ENCODE measurements at places on chromosomes 16 and 17. TPM values are rescaled to one million over a fixed set of nuclear protein-coding genes. Genes with fewer than 3 reads are reported as not detected.

DNA sequence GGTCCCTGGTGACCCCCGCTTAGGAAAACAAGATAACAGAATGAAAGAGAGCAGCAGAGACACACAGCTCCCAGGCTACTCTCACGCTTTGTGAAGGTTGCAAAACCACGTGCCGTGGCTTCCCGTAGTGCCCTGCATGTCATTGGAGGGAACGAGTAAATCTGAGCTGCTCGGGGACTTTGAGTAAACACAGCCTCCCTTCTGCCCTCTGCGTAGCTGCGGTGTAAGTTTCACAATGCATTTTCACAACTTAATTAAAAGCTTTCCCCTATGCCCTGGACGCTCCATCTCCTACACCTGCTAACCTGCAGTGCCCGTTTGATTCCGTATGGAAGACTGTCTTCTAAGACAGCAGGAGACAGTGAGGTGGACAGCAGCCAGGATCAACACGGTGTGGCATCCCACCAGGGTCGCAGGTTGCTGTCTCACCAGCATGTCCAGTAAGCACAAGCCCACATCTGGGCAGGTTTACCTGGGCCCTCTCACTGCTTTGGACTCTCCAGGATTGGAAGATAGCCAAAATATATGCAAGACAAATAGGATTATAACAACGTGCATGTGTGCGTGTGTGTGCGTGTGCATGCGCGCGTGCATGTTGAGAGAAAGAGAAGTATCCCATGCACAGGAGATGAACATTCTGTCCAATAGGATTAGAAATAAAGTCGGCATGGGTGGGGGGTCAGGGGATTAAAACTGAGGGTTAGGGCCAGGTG, 116.4 kb upstream of the RCVRN start:
- peak; percentile 54 for DNase-seq

DNA sequence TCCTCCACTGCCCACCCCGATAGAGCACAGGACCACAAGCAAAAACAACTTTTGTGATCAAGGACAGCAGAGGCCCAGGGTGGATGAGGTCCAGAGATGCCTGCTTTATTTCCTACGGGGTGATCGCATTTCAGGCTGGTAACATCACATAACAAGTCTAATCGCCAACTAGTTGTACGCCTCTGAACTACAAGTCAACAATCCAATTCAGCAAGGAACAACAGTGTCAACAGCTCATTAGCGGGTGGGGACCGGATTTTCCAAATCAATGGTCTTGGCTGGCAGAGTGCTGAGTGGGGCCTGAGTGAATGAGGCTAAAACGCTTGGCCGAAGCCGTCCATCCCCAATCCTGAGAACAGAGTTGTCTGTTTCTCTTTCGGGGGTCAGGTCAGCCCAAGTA, 17.1 kb downstream of the MRM3 start:
- DNase-seq, result no peak

- DNase-seq, result no peak
Measured at GRCh38 chr17:76558198-76559095, 18.6 kb downstream of the PRCD start.

DNA sequence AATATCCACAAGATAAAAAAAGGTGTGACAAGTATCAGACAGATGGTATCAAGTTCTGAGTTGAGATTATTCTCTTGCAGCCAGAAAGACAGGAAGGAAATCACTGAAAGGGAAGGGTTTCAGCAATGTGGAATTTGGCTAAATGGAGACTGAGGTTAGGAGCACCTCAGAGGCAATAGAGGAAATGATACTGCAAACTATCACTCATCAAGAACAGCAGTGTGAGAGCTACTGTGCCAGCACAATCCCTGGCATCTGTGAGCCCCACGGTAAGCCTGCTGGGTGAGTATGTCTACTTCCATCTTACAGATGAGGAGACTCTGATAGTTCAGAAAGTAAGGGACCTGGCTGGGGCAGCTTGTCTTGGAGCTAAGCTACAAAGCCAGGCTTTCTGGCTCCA, 162.0 kb downstream of the SALL1 start:
- no peak for DNase-seq

DNA sequence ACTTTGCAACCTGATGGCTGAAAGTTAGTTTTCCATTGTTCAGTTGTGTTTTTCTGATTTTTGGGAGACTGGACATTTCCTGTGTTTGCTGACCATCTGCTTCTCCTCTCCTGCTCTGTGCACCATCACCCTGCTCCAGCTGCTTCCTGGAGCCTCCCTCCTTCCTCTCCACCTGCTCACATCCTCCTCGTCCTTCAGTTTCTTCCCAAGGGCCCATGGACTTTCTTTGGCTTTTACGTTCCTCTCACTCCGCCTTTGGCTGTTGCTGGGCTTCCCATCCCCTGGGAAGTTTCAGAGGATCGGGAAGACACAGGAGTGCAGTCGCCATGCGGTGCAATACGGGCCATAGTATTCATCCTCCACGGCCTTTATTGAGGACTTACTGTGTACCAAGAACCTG, 61.6 kb downstream of the TNFRSF13B start:
- DNase-seq, result no peak

DNA sequence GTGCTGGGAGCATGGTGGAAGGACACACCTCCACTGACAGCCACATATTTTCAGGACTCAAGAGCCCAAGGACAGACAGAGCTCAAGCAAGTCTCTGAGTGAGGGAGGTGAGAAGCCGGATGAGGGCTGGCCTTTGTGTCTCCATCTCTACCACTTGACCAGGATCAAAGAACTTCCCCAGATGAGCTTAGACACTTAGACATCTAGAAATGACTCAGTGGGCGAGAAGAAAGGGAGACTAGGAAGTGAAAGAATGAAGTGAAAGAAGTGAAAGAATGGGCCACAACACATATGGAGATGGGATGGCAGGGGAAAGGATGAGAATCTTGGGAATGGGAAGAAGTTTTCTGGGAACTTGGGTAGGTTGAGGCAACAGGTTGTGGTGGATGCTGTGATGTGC, 274.9 kb upstream of the CCL2 start:
- no peak for DNase-seq

- DNase-seq, result no peak
Measured at GRCh38 chr17:42321555-42321954, 33.3 kb downstream of the STAT5A start.

Gene NUDT7
- 41.2 TPM for total RNA-seq

Gene RGS11
- 14.8 TPM for total RNA-seq

Gene MEOX1
- 11.1 TPM for total RNA-seq
